ENCODE measurements at places on chromosomes 6 and 20.

- DNase-seq: peak; percentile 96
Observed at GRCh38 chr20:58852543-58853271, at the start of gene GNAS. Gene GNAS, plus strand, starts transcription at chr20:58852716.

DNA sequence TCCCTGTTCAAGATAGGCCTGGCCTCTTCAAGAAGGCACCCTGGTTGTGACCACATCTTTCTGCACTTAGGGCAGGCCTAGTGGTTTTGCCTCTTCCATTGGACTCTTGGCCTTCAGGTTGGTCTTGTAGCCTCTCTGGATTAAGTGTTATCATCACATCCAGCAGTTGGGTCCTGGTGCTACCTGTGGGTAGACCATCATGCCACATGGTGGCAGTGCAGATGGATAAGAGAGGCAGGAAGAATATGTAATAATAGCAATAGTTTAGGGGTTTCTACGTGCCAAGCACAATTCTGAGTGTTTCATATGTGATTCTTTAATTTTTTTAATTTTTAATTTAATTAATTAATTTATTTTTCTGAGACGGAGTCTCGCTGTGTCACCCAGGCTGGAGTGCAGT, 28.5 kb upstream of the SNRPB2 start:
- DNase-seq: peak; percentile 51

DNA sequence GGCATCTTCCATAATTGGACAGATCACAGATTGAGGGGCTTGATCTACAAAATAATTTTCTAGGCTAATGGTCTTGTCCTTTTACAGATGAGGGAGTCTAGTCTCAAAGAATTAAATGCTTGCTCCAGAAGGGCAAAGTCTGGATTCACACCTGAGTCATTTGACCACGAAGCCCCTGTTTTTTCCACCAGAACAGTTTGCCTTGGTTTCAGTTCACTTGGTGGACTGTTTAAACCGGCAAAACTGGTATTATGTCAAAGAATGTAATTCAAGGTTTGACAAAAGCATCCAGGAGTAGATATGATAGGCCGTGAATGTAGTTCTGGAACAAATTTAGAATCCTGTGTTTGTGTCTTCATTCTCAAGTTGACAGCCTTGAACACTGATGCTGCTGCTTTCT, 3.3 kb downstream of the MYO6 start:
- no peak for DNase-seq

- peak; percentile 71 for DNase-seq
Observed at GRCh38 chr20:49603209-49603627, 35.3 kb upstream of the PTGIS start.

DNA sequence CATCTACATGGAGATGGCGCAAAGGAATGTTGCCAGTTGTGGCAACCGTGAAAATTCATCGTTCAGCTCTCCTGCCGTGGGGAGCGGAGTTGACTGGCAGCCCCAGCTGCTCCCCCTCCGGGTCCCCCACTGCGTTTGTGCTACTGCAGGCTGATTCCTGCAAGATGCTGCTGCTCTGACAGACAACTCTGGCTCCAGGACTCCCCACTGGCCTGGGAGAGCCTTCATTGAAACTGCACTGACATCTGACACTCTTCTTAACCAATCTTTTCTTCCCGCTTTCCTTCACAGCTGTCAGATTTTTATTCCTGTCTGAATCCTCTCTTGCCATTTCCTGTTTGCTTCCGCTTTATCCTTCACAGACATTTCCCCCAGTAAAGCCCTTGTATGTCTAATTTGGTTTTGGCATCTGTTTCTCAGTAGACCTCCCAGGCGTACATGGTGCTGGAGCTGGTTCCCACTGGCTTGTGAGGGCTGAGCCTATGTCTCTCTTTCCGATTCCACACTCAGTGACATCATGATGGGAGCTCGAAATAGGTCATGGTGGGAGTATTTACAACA, 9.5 kb upstream of the ATRN start:
- DNase-seq: peak; percentile 45

- DNase-seq: no peak
Observed at GRCh38 chr6:168704678-168705077, 263.7 kb downstream of the SMOC2 start.

- DNase-seq: no peak
Observed at GRCh38 chr6:160272707-160273106, 14.1 kb upstream of the SLC22A2 start.

- no peak for DNase-seq
Observed at GRCh38 chr6:63347599-63347998, 27.8 kb upstream of the LGSN start.

GRCh38 chr6:23073821-23074220, 504.5 kb downstream of the HDGFL1 start:
- DNase-seq: no peak

GRCh38 chr6:25928562-25929324, 1.7 kb downstream of the SLC17A2 start:
- DNase-seq: no peak

- DNase-seq: no peak
Observed at GRCh38 chr6:106516616-106517015, 112.7 kb downstream of the RTN4IP1 start.

- DNase-seq: no peak
Observed at GRCh38 chr6:169587975-169588374, 113.9 kb downstream of the WDR27 start.

- DNase-seq: no peak
Observed at GRCh38 chr6:120774275-120774674, 560.0 kb downstream of the TBC1D32 start.

DNA sequence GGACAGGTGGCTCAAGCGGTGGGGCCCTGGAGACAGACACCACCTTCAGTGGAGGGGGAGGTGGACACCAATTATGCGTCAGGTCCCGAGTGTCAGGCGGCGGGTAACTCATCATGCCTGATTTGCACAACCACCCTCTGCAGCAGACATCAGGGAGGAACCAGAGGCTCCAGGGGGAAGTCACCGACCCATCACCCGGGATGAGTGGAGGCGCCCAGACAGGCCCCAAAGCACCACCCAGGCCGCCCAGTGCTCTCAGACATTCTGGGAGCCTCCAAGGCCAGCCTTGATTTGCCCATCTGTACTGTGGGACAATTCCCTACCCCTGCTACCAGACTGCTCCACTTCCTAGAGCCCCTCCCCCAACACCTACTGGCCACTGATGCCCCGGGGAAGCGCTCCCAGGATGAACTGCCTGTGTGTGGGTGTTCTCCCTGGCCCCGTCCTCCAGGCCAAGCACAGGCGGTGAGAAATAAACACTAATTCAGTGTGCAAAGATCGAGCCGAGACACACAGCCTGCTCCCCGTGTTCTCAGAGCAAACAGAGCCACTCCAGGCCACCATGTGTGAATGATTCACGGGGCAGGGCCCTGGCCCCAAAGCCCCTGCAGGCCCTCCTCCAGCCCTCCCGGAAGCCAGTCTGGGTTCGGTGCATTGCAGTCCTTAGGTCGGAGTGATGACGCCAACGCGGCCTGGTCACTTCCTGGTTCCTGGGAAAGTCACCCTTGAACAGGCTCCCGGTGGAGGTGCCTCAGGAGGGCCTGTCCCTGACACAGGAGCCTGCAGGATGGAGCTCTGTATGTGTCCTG, 107.2 kb downstream of the ASXL1 start:
- no peak for DNase-seq

DNA sequence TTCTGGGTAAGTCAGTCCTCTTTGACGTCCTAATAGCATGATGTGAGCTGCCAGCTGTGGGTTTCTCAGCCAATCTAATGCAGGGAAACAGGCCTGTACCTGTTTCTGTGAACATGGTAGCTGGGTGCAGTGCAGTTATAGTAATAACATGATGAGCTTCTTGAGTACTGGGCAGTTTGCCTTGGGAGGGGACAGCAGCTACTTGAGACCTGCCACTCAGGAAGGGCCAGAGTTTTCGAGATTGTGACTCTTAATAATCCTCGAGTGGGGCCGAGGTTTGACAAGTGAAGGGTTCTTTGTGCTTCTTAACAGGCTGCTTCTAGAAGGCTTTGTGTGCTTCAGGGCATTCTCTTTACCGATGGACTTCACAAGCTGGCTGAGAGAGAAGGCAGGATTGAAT, 180.1 kb downstream of the JARID2 start:
- DNase-seq: no peak

DNA sequence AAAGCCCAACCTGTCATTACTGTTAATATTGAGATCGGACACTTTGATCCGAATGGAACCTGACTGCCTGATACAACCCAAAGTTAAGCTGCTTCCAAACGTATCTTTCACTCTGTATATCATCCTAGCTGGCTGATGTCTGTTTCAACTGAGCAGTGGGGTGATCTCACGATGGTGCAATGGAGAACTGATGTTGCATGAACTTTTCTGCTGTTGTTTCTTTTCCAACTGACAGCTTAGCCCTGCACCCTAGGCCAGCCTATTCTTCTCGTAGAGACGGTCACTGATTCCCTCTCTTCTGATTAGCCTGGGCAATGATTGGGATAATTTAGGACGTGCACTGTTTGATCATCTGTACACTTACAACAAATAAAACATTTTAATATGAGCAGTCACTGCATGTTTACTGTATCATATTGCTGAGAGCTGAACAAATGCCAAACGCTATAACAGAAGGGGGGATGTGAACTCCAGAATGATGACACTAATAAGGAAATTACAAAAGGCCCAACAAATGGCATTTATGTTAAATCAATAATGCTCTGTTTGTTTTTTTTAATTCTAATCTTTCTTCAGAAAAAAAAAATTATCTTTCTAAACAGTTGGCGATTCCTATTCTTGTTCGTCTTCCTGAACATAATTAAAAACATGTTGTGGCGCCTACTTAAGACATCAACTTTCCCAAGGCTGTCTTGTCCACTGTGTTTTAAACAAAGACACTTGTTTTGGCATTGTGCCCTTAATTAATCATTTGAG, 184.8 kb downstream of the ZNF217 start:
- DNase-seq: no peak

DNA sequence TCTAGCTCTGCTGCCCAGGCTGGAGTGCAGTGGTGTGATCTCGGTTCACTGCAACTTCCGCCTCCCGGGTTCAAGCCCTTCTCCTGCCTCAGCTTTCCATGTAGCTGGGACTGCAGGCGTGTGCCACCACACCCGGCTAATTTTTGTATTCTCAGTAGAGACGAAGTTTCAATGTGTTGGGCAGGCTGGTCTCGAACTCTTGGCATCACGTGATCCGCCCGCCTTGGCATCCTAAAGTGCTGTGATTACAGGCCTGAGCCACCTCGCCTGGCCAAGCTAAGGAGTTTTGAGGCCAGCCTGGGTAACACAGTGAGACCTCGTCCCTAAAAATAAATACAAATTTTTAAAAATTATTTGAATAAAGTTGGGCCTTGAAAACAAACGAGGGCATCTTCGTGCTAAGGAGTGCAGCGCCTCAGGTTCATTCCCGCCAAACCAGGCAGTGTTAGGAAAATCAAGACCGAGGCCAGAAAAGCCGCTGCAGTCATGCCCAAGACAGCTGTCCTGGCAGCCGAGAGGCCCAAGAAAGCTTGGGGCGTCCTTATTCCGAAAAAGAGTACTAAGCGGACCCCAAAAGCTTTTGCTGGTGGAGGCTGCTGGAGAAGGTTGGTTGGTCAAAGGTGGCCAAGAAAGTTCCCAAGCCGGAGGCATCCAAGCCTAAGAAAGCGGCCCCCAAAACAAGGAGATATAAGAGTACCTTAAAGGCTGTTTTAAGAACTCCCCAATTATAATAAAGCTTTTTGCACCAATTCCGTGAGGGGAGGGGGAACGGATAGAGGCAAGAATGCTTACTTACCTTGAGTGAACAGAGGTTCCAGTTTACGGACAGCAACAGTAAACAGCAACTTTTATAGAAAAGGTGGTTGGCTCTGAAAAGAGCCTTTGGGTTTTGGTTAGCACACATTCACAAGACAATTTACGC, 109.0 kb downstream of the HFE start:
- no peak for DNase-seq

GRCh38 chr20:62059401-62059800, 6.3 kb downstream of the TAF4 start:
- no peak for DNase-seq

DNA sequence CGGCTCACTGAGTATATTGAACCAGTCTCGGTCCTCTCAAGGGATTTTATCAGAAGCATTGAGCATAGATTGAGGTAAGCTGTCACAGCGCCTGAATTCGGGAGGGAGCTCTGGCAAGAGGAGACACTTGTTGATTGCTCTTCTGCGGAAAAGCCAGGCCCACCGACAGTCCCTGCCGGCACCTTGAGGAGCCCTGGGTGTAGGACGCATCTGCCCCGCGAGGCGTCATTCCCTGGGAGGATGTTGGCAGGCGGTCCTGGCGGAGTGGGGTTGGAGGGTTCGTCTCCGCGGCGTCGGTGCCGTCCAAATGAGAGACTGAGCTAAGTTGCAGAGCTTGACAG, 843 bp downstream of the FBXO9 start:
- no peak for DNase-seq

DNA sequence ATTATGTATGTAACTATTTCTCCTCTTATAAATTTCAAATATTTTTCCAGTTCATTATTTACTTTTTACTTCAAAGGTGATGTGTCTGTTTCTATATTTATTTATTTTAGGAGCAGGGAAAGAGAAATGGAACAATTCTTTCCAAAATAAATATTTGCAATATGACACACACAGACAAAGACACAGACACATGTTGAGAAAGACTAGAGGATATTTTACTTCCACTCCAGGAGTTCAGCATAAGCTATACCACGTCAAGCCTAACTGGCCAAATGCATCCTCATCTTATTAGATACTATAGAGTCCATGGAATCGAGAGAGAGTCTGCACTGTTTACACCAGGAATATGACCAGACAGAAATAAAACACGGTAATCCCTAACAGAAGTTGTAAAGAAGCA, 13.3 kb downstream of the RALGAPA2 start:
- no peak for DNase-seq

DNA sequence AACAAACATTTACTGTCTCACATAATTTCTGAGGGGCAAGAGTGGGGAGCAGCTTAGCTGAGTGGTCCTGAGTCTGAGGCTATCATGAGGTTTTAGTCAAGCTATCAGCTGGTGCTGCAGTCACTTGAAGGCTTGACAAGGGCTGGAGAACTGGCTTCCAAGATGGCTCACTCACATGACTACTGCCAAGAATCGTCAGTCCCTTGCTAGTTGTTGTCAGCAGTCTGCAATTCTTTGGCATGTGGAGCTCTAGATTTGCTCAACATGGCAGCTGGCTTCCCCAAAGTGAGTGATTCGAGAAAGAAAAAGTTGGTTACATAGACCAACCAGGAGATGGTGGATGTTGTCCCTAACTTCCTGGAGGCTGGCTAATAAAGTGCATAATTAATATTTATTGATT, 2.8 kb upstream of the LRRC1 start:
- no peak for DNase-seq

Measured in GM23338 (cell line).